ENCODE measurements at places on chromosomes 12 and 14.
A peak's percentile ranks its signal among the peaks of the same experiment; 100 is the strongest.

DNA sequence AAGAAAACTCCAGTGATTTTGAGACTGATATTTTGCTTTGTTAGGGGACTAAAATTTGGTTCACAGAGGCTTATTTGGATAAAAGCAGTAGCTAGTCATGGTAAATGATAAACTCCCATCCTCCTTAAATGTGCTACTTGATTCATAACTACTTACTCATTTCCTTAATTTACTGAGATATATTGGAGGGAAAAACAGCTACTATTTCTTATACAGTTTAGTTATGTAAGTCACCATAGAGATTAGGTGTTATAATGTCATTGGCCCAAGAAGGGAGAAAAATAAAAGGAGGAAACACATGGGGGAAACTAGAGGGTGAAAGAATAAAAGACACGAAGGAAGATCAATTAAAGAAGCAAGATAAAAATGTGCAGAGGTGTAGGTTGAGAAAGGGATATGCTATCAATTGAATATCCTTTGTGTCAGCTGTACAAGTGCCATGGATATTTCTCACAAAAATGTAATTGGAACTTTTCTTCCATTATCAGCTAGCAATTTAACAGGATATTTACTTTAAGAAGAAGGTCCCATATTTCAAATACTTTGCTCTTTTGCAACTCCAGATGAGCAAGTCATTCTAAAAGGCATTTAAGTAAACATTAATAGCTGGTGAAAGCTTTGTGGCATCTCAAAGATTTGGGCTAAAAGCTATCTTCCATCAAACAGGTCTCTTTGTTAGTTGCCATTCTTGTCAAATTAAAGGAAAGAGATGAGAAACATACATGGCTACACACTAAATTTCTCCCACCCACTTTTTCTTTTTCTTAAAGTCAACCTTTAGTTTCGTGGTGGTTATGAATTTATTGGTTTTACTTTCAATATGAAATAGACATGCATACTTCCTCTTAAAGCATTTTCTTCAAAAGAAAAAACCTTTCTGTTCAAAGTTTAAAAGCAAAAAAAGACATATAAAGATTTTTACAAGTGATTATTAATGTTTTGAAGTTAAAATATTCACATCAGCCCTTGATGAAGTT lies 439.5 kb downstream of the CCER1 start:
- DNase-seq: no peak

DNA sequence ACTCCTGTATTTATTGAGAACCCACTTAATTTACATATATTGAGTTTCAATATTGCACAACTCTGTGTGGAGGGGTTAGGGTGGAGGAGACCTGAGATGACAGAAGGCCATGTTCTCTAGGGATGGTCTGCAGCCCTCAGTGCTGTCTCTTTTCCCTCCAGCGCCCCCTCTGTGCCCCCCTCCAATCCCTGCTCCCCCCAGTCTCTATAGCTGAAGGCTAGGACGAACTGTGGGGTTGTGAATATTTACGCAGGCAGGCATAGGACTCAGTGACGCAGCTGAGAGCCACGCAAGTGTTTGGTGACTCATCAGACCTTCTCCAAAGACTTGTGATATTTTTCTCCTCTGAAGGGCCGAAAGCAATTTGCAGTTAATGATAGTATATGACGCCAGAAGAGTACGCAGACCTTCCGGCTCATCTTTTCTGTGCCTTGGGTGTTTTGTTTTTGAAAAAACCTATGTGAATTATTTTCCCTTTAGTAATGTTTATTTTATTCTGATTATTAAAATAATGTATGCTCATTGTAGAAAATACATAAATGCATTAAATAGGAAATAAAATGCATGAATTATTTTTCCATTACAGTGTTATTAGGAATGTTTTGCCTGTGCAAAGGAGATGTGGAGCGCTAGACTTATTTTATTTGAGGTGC lies 85.3 kb downstream of the SLC25A47 start:
- DNase-seq: no peak

- peak; percentile 58 for DNase-seq
Observed at GRCh38 chr14:38074081-38074480, 133.6 kb upstream of the SSTR1 start.

- DNase-seq: peak; percentile 86
Observed at GRCh38 chr12:69239922-69240630, 707 bp downstream of the CPSF6 start.

DNA sequence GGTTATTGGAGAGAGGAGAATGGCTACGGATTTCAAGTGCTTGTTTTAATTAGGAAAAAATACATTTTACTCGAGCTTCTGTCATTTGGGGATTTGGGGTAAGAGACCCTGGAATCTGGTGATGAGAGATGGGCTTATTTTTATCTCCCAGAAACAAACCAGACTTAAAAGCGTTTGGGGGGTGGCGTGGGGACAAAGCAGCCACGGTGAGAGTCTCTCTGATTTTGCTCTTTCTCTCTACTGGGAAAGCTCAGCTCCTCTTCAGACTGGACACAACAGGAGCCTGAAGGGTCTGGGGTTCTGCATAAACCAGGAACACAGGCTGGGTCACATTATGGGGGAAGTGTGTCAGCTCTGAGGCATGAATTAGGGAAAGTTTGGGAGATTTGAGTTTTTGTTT lies 3.8 kb downstream of the VSX2 start:
- no peak for DNase-seq

Data from activated CD4-positive, alpha-beta T cell treated with anti-CD3 and anti-CD28 coated beads, Interleukin-2, amount 10 ng/mL, durations not matched to agents 24 days and 14 days (primary cell).